ENCODE measurements at places on chromosomes 12 and 14. TPM values are rescaled to one million over a fixed set of nuclear protein-coding genes. Genes with fewer than 3 reads are reported as not detected.

The NGB gene
- not detected for total RNA-seq

DNA sequence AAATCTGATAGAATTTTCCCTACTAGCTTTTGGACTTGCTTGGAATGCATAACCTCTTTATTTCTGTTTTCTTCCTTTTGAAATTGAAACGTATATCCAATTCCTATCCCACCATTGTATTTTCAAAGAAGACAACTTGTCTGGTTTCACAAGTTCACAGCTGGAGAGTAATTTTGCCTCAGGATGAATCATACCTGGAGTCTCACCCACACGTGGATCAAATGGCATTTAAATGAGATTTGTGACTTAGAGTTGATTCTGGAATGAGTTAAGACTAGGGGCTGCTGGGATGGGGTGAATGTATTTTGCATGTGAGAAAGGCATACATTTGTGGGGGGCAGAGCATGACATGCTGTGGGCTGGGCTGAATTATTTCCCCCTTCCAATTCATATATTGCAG is 516.5 kb upstream of the MGAT4C start:
- H3K4me1 ChIP-seq: no peaks in the 10 kb centered on the region
- H3K36me3 ChIP-seq: no peaks in the 10 kb centered on the region

The P3H3 gene
- 100 TPM for total RNA-seq

GRCh38 chr12:111274777-111275176 is 94.1 kb downstream of the PHETA1 start:
- peaks cover 38% of the 10 kb centered on the region for H3K27me3 ChIP-seq
- no peak for DNase-seq
- no peak overlapping the region for H3K4me3 ChIP-seq
- no peaks in the 10 kb centered on the region for H3K36me3 ChIP-seq
- H3K4me1 ChIP-seq: no peaks in the 10 kb centered on the region
- no peak overlapping the region for H3K27ac ChIP-seq

DNA sequence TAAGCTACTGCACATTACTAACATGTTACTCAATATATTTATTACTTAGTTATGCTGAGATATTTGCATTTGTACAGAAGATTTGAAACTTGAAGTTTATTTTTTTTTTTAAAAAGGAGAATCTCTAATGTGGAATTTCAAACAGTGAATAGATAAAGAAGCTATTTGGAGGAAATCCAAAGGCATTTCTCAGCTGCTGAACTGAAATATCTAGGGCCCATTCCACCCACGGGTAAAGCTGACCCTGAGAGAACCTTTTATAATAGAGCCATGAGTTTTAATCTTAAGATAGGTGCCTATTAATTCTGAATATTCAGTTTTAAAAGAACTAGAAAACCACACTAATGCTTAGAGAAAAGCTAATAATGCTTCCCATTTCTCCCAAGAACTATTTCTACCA is 225.4 kb upstream of the CAND1 start:
- H3K4me3 ChIP-seq: no peak overlapping the region
- DNase-seq: no peak
- H3K27ac ChIP-seq: no peak overlapping the region
- no peaks in the 10 kb centered on the region for H3K36me3 ChIP-seq
- H3K4me1 ChIP-seq: no peaks in the 10 kb centered on the region
- peaks cover under 1% of the 10 kb centered on the region for H3K27me3 ChIP-seq

The NKX2-1 gene
- not detected for total RNA-seq

DNA sequence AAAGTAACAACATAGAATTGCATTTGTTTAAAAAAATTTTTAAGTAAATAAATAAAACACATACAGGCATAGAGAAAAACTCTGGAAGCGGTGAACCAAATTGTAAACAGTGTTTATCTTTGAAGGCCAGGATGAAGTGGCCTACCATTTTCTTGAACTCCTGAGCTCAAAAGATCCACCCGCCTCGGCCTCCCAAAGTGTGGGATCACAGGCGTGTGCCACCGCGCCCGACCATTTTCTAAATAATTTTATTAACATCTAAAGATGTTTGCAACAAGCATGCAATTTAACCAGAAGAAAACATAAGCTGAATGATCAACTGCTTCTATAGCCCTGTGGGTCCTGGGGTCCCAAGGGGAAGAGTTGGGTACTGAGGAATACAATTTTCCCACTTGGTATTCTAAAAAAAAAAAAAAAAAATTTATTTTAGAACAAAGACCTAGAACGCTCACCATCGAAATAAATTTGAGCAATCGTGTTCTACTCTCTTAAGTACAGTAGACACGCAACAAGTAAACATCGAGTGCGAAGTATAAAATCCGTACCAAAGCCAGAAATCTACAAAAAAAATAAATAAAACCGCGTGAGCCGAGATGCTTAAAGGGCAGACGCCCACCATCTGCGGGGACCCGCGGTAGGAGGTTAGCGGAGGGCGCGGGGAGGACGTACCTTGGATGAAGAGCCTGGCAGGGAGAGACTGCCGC is 484 bp downstream of the MIS18BP1 start:
- H3K27ac ChIP-seq: peak overlapping the region; percentile 96
- DNase-seq: no peak
- peak overlapping the region; percentile 93 for H3K4me3 ChIP-seq
- H3K36me3 ChIP-seq: peaks cover 4% of the 10 kb centered on the region
- peaks cover 1% of the 10 kb centered on the region for H3K27me3 ChIP-seq
- peaks cover 26% of the 10 kb centered on the region for H3K4me1 ChIP-seq

DNA sequence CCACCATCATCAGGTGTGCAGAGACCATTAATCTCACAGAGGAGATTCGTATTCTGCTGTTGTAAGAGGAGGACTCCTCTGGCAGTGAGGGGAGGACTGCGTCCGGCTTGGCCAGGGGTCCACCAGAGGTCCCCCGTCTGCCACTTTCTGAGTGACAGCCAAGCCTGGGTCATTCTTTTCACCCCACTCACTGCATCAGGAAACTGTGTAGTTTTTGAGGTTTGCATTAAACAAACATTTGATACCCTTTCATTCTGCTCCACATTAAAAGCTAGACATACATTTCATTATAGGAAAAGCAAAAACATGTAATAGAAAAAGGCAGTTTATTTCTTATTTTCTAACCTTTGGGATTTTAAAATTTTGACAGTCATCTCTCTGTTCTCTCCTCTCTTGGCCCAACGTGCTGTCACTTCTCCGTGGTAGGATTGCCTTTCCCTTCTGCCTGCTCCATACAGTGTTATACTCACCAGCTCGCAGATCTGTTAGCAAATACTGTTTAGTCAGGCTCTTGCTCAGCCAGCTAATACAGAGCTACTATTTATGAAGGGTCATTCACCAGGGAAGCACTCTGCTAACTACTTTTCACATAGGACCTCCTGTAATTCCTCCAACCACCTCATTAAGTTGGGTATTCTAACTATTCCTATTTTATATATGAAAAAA is 99.3 kb downstream of the PELI2 start:
- no peaks in the 10 kb centered on the region for H3K27me3 ChIP-seq
- H3K4me3 ChIP-seq: no peak overlapping the region
- DNase-seq: no peak
- H3K4me1 ChIP-seq: no peaks in the 10 kb centered on the region

GRCh38 chr14:91607322-91608047 is 97.4 kb upstream of the PPP4R3A start:
- H3K4me3 ChIP-seq: no peak overlapping the region
- peaks cover 14% of the 10 kb centered on the region for H3K4me1 ChIP-seq
- no peaks in the 10 kb centered on the region for H3K36me3 ChIP-seq
- no peaks in the 10 kb centered on the region for H3K27me3 ChIP-seq
- H3K27ac ChIP-seq: no peak overlapping the region

DNA sequence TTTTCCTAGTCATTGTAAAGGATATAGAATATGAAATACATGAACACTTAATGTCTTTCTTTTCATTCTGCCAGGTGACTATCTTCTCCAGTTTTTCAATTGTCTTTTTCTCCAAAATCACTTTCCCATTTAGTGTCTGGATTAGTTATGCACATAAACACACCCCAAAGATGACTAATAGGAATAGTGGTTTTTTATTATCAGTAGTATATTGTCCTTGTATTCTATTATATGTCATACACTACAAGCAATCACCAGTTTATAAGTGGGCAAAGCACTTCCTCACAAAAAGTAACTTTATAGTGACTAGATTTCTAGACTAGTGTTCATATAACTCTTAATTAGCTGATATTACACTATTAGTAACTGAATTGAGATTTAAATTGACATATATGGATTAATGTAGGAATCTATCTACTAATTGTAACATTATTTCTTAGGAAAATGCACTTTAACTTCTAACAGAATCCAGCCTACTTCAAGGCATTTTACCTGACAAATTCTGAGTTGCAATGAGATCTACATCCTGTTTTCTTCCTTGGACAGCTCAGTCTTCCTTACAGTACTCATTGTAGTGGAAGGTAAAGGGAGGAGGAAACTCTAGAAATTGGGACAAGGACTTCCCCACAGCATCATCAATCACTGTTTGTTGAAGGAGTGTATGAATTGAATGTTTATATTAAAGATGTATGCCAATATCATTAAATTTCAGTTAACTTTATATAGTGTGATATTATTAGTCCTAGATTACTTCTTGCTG is 186.1 kb upstream of the GARIN2 start:
- H3K4me3 ChIP-seq: peak overlapping the region; percentile 84
- peak overlapping the region; percentile 89 for H3K27ac ChIP-seq
- no peaks in the 10 kb centered on the region for H3K27me3 ChIP-seq
- peaks cover 6% of the 10 kb centered on the region for H3K36me3 ChIP-seq
- DNase-seq: no peak

DNA sequence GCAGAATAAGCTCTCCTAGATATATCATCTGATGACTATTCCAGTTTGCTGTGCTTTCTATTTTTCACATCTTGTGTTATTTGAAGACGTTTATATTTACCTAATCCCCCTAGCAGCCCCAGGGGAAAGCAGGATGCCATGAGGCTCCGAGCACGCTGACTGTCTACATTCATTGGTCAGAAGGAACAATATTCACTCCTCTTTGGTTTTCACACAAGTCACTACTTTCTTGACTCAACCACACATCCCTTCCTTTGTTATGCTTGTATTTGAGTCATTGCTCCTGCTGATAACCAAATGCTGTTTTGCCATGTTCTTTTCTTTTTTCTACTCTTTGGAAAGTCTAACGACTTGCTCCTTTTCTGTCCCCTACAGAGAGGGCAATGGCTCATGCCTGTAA is 86.5 kb upstream of the SLC38A2 start:
- H3K4me1 ChIP-seq: peaks cover 80% of the 10 kb centered on the region
- H3K36me3 ChIP-seq: peaks cover 14% of the 10 kb centered on the region

- peaks cover 18% of the 10 kb centered on the region for H3K4me1 ChIP-seq
- H3K27ac ChIP-seq: no peak overlapping the region
- no peak overlapping the region for H3K4me3 ChIP-seq
- peaks cover 2% of the 10 kb centered on the region for H3K36me3 ChIP-seq
- peaks cover 23% of the 10 kb centered on the region for H3K27me3 ChIP-seq
These were observed 103.4 kb upstream of the RBM19 start for GRCh38 chr12:114069507-114069906.

DNA sequence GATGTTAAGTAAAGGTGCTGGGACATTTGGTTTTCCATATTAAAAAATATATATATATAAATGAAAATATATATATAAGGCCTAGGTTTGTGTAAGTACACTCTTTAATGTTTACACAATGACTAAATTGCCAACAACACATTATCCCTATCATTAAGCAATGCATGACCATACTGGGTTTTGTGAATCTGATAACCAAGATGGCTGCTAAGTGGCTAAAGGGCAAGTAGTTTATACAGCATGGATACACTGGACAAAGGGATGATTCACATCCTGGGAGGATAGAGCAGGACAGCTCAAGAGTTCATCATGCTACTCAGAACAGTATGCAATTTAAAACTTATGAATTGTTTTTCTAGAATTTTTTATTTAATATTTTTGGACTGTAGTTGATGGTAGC is 89.3 kb downstream of the FIGNL2 start:
- H3K27me3 ChIP-seq: no peaks in the 10 kb centered on the region
- DNase-seq: peak; percentile 39
- H3K27ac ChIP-seq: peak overlapping the region; percentile 44
- H3K36me3 ChIP-seq: peaks cover 40% of the 10 kb centered on the region
- H3K4me3 ChIP-seq: no peak overlapping the region

Measured in HFFc6 (cell line).